Mucosa of gallbladder (tissue), 1 donor: ENCODE measurements at places on chromosomes 5 and 9.

GRCh38 chr5:178206166-178207101, 2.1 kb downstream of the HNRNPAB start:
- no peak for DNase-seq

GRCh38 chr9:129374231-129374630, 196.2 kb upstream of the IER5L start:
- no peak for DNase-seq

DNA sequence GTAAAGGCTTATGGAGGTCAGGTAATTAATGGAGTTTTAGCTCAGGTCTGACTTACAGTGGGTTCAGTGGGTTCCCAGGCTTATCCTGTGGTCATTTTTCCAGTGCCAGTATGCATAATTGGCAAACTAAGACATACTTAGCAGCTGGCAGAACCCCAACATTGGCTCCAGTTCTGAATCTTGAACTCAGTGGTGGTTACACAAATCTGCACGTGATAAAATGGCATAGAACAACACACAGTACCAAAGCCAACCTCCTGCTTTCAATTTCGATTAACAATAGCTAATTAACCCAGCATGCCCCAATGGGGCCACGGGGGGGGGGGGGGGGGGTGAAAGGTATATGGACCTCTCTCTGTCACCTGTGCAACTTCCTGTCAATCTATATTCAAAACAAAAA, 19.0 kb upstream of the BARX1 start:
- no peak for DNase-seq

GRCh38 chr9:131263701-131264100, 12.6 kb downstream of the FAM78A start:
- no peak for DNase-seq

DNA sequence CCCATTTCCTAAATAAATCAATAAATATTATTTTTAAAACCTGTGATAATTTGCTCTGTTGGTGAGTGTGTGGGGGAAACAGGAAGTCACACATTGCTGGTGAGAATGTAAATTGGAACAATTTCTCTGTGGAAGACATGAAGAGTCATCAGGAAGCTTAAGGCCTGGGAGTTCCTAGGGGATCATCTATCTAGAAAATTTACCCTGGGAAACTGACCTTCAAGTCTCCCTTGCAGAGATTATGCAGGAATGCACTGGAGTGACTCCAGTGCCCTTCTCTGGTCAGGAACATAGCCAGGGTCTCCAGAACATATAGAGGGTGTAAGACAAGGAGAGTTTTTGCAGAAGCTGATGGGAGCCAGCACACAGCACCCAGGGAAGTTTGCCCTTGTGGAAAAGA, 13.0 kb upstream of the GCNT1 start:
- no peak for DNase-seq

GRCh38 chr9:70053864-70054263, 10.2 kb downstream of the MAMDC2 start:
- DNase-seq = peak; percentile 57

DNA sequence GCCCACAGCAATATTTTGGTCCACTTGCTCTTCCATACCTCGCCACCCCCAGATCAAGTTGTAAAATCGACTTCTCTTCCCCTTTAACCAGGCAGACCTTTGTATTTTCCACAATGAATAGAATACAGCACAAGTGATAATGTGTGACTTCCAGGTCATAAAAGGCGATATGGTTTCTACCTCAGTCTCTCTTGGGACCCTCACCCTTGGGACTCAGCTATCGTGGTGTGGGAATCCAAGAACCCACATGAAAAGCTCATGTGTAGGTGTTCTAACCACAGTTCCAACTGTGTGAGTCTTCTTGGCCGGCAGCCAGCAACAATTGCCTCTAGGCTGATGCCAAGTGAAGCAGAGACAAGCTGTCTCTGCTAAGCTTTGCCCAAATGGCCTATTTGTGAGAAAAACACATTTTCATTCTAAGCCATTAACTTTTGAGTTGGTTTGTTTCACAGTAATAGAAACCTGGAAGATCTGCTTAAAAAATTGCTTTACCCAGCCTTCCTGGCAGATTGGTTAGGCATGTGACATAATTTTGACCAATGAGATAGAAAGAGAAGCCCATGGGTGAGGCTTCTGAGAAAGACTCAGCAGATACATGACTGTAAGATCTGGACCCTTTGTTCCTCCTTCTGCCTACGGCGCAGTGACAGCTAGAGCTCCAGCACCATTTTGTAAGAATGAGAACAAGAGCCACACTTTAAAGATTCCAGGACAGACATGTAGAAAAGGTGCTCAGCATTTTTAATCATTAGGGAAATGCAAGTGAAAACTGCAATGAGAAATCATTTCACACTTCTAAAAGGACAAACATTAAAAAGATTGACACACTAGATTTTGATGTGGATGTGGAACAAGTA, 18.3 kb upstream of the MLLT3 start:
- peak; percentile 26 for DNase-seq

GRCh38 chr9:89483592-89484474, 14.1 kb downstream of the SEMA4D start:
- no peak for DNase-seq

GRCh38 chr5:72224946-72225463, 95.0 kb downstream of the MRPS27 start:
- DNase-seq = no peak

GRCh38 chr9:121755581-121755980, 104.1 kb downstream of the DAB2IP start:
- no peak for DNase-seq

- no peak for DNase-seq
These were observed 179.1 kb upstream of the GNA14 start for GRCh38 chr9:77827104-77827784.

- peak; percentile 87 for DNase-seq
These were observed at the start of gene DENND4C for GRCh38 chr9:19230355-19231125. DENND4C (plus strand) TSS chr9:19230693; CDS start chr9:19276175, 45,482 bp downstream.

- no peak for DNase-seq
These were observed 153.1 kb downstream of the SNCAIP start for GRCh38 chr5:122465031-122465577.

- DNase-seq = peak; percentile 30
These were observed 57.3 kb downstream of the PTPN3 start for GRCh38 chr9:109440797-109441287.

- DNase-seq = no peak
These were observed 230.3 kb downstream of the PAPPA start for GRCh38 chr9:116383936-116384335.

- no peak for DNase-seq
These were observed 964.3 kb upstream of the NUDT12 start for GRCh38 chr5:104526866-104527265.

GRCh38 chr9:110579034-110579861, at the start of gene SVEP1:
SVEP1 (minus strand) TSS chr9:110579741; CDS start chr9:110579543, 198 bp downstream.
- DNase-seq = peak; percentile 48

DNA sequence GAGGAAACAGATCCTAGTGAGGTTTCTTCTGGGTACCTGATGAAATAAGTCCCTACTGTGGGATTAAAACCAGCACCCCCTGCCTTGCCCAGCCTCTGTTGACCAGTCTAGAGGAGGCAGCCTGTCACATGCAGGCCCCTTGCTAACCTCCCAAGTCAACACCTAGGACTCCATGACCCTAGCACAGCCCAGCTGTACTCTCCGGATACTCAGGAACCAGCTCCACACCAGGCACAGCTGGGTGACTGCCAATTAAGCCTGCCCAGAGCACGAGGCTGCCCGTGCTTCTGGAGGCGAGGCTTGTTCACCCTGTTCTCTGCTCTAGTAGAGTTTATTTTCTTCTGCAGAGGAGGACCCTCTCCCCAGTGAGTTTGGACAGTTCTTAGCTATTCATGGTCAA, 92.5 kb downstream of the SNX24 start:
- peak; percentile 34 for DNase-seq

DNA sequence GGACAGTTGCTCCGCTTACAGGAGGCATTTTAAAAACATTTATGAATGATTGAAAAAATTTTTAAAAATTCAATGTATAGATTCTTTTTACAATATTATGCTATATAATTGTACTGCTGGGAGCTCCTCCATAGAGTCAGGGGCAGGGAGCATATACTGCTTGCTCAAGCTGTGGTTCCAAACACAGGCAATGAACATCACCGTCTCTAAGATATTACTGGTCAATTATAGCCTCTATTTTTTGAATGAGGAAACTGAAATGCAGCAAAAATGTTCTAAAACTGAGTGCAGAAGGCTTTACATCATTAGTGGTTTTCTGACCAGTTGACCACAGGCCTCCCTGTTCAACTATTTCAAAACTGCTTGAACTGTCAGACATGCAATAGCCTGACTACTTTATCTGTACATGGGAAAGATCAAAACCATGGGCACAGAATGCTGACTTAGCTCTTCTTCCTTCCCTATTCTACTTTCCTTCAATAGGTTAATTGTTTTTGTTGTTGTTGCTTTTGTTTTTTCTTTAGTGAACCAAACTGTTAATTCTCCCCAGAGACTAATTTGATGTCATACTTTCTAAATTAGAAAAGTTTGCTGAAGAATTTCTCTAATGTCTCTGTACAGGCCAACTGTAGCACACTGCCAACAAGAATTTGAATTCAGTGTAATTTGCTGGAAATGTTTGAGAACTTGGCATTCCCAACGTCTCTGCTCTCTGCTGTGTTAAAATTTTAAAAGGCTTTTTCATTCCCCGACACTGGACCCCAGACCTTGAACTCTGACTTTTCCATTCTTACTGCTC, 107.6 kb upstream of the MPDZ start:
- no peak for DNase-seq

DNA sequence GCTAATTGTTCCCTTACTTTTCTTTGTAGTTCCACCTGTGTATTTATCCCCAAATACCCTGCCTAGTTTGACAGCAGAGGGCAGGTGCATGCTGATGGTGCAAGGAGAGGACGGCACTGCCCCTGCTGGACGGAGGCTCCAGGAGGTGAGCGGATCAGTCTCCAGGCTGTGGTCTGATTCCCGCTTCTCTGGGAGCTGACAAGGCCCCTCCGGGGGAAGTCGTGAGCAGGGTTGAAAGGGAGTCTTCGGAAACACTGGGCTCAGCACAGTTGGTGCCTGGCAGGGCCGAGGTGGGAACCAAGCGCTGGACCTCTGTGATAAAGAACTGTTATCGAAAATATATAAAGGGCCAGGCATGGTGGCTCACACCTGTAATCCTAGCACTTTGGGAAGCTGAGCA, 52.9 kb downstream of the RASGEF1C start:
- no peak for DNase-seq

DNA sequence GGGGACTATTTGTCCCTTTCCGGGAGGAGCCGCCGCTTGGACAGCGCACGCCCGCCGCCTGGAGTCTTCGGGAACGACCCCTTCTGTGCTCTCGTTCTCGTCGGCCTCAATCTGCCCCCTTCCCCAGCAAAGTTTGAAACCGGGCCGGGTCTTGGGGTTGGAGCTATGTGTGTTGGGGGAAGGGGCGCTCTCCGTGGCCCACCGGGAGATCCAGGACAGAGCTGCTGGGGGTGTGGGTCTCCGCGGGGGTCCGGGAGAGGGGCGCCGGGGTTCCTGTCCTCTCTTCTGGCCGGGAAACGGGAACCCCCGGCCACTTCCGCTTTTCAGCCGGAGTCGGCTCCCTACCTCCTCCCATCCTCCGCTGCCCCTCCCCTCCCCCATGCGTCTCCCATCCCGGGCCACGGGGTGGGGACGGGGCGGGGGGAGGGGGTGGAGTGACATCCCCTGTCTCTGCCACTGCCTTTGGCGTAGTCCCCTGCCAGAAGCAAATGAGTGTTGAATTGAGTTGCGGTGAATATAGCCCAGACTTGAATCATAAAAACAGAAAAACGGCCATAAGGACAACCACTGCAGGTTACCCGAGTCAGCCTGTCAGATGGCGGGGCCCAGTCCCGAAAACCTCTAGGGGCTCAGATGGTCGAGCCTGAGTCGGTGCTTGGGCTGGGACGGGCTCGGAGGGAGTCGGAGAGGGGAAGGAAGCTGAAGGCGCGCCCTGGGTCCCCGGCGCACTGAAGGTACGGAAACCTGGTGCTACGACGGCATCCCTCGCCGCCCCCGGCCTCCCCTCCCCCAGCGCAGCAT, 1.1 kb downstream of the CPLX2 start:
- DNase-seq = no peak

DNA sequence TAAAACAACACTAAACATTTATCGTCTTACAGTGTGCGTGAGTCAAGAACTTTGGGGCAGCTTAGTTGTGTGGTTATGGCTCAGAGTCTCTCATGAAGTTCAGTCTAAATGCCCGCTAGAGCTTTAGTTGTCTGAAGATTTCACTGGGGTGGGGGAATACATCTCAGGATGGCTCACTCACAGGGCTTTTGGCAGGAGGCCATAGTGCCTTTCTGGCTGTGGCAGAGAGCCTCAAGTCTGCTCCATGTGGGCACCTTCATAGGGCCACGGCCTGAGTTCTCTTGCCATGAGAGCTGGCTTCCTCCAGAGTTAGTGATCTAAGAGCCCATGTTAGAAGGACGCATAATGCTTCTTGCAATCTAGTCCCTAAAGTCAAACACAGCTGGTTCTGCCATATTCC, 258.8 kb upstream of the NUDT12 start:
- no peak for DNase-seq

GRCh38 chr5:141504216-141504615, 15.3 kb downstream of the PCDHGC5 start:
- no peak for DNase-seq

DNA sequence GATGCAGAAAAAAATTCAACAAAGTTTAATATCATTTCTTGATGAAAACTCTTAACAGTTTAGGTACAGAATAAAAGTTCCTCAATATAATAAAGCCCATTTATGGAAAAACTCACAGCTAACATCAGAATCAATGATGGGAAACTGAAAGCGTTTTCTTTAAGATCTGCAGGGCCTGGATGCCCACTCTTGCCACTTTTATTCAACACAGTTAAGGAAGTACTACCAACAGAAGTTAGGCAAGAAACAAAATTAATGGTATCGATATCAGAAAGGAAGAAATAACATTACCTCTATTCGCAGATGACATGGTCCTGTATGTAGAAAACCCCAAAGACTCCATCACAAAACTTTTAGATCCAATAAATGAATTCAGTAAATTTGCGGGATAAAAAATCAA, 542.4 kb upstream of the RGMB start:
- no peak for DNase-seq

- no peak for DNase-seq
These were observed 6.4 kb downstream of the ENTREP1 start for GRCh38 chr9:69331444-69331843.

GRCh38 chr9:6681957-6682501, 36.5 kb upstream of the GLDC start:
- no peak for DNase-seq

GRCh38 chr9:32399110-32399815, 14.8 kb downstream of the ACO1 start:
- no peak for DNase-seq

- DNase-seq = no peak
These were observed 1.2 kb downstream of the UHRF2 start for GRCh38 chr9:6414247-6414641.
